Aorta (tissue), 5 donors: ENCODE measurements at places on chromosomes 11 and 22. TPM values are rescaled to one million over a fixed set of nuclear protein-coding genes. Genes with fewer than 3 reads are reported as not detected.

Gene MAP6
- 8.8 TPM for total RNA-seq

Gene NRXN2
- 21.6 TPM for total RNA-seq

Gene CSTF3
- 21.1 TPM for total RNA-seq

Gene CAPN5
- total RNA-seq = 22.4 TPM

Gene PLEKHA7
- total RNA-seq = 9.9 TPM

Gene HPX
- total RNA-seq = 3.0 TPM

Gene CTSW
- total RNA-seq = 3.9 TPM

Gene CSRP3
- not detected for total RNA-seq

Gene YPEL1
- total RNA-seq = 9.1 TPM
